NCI-H2081 (cell line): ENCODE measurements at places on chromosomes 12 and 14.

- DNase-seq: no peak
Measured at GRCh38 chr14:99792551-99793212, 531 bp upstream of the EML1 start.

DNA sequence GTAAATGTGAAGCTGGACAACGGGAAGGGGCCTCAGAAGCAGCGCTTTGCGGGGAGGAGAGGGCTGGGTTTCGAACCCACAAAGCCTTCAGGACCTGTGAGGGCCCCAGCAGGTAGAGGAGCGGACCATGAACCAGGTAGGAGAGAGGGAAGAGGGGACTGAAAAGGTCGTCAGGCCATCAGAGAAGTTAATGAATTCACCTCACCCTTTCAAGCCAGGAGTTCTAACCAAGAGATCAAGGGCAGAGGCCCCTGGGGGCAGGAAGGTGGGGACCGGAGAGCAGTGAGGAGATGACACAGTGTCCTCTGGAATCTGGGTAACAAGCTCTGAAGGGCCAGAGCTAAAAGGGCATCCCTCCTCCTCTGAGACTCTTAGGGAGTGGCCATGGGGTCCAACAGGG is 19.4 kb downstream of the SERPINA1 start:
- no peak for DNase-seq

- DNase-seq: no peak
Measured at GRCh38 chr12:64976131-64976530, 145.0 kb downstream of the WIF1 start.

GRCh38 chr12:110739488-110739887 is 3.2 kb downstream of the PPP1CC start:
- DNase-seq: no peak

DNA sequence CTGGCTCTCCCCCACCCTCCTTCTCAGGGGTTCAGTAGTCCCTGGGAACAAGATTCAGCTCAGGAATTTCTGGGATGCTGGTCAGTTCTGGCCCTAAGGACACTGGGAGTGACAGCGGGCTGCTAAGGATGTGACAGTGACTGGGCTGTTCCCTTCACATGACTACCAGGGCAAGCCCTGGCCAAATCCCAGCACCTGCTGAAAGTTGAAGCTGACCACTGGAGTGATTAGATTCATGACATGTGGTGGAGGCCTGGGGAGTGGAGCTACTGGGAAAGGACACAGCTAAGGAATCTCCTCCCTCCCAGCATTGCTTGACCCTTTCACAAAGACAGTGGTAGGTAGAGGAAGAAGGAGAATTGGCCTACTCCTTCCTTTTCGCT is 204.9 kb downstream of the DAD1 start:
- DNase-seq: no peak

DNA sequence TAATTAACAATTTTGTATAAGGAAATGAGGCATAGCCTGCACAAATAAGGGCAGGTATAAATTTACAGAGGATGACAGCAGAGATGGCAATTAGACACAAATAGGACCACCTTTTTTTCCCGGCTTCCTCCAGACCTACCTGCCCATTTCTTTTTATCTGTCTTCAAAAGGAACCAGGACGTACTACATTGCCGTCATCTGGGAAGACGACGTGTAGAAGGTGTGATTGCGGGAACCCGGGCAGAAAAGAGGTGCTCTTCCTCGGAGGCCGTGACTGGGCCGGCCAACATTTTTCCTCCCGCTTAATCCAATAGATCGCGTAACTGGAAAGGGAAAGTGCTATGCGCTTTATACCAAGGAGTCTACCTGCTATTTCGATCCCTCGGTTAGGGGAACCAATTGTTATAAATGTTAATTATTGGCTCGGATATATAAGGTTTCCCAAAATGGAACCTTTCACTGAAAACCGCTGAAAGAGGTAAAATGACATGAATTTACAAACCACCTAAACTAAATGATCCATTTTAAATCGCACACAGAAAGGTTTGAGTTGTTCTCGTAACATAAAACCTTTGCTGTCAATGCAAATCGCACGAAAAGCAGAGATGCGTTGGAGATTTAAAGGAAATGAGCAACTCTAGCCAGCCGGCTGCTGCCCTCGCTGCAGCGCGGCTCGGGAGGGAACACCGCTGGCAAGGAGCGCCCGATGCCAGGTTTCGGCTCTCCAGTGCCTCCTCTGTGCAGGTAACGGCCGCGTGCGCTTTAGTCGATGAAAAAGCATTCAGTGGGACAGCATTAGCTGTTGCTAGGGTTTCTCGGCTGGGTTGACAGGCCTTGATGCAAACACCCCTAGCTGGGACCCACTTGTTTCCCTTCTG is 2.8 kb upstream of the SIX1 start:
- no peak for DNase-seq

DNA sequence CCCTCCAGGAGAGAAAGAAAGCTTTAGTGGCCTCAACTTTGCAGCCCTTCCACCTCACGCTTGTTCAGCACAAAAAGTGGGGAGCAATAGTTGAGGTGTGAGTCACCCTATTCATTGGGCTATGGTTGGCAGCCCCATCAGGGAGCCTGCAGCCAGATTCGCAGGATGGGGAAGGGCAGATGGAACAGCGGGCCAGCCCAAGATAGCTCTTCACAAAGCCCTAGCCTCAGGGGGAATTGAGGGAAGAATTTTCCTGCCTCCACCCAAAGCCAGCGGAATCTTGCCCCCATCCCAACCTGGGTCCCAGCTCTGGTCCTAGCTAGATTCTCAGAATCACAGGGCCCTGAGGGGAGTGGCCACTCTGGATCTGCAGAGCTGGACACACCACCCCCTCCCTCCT is 3.6 kb upstream of the KRT5 start:
- no peak for DNase-seq

GRCh38 chr14:87169362-87169761 is 823.6 kb downstream of the GALC start:
- no peak for DNase-seq
